ENCODE measurements at places on chromosomes 5 and 9.

- no peak for DNase-seq
Observed at GRCh38 chr9:107734256-107735013, 244.9 kb upstream of the KLF4 start.

DNA sequence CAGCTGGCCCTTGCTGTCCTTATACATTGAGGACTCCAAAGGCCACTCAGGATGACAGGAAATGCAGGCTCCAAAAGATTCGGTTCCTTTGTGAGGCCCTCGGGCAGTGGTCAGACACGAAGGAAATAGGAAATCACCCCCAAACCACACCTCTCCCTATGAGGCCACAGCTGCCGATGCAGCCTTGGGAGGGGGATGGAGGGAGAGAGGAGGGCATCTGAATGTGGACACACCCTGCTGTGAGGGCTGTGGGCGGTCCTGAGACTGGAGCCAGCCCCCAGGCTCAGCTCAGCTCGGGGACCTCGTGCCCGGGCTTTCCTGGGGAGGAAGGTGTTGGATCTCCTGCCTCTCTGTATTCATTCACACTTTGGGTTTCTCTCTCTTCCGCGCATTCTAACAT is 2.7 kb upstream of the CLPTM1L start:
- no peak for DNase-seq

DNA sequence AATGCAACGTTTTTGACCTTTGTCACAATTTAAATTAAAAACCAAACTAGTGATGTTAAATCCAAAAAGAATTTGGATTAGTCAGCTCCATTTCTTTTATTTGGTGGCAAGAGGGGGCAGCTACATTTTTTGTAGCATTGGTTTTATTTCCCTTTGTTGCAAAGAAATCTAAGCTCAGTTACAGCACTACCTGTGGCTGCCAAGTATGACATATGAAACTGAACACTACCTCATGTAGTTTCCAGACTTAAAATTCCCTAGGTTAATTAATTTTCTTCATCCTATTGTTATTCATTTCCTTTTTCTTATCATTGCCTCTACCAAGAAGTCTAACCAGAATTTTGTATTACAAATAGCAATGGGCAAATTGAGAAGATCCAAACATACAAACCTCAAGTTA is 393.5 kb downstream of the BRINP1 start:
- no peak for DNase-seq

- no peak for DNase-seq
Observed at GRCh38 chr9:98314381-98315066, 59.1 kb upstream of the TBC1D2 start.

GRCh38 chr9:15867988-15868387 is 315.1 kb downstream of the CCDC171 start:
- DNase-seq = no peak

- no peak for DNase-seq
Observed at GRCh38 chr5:60686157-60686556, 13.8 kb downstream of the DEPDC1B start.

GRCh38 chr9:118419676-118420075 is 715.5 kb downstream of the TLR4 start:
- DNase-seq = no peak

DNA sequence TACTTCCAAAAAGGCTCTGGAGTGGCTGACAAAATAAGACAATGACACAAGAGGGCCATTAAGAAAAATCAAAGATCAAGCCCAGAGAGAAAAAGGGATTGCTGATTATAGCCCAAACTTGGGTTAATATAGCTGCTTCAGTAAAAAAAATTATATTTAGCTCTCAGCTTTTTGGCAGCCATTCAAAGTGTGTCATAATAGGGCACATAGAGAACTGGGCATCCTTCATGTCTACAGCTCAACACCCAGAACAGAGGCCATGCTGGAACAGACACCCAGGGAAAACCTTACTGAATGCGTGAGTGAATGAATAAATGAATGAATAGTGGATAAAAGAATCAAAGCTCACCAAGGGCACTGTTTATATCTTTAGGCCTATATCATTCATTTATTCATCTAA is 110.1 kb downstream of the SLIT3 start:
- DNase-seq = no peak

GRCh38 chr9:8268881-8269280 is 469.3 kb upstream of the DMAC1 start:
- DNase-seq = no peak

DNA sequence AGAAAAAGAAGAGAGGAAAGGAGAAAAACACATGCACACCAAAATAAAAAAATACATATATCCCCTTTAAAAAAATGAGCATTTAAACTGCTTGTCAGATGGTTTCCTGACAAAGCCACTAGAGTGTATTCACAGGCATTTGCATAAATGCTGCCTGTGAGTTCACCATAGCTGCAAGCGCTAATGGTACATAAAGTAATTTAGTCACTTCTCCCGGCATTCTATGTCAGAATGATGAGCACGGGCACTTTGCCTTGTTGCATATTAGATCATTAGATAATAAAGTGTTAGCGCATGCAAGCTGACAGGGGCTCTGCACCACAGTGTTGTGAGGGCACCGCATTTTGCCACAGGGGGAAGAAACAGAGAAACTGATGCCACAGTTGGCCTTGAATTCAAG is 280.6 kb downstream of the EBF1 start:
- DNase-seq = peak; percentile 20

GRCh38 chr9:14960881-14961280 is 50.7 kb upstream of the FREM1 start:
- no peak for DNase-seq

- DNase-seq = no peak
Observed at GRCh38 chr9:82037126-82037525, 48.6 kb downstream of the SPATA31D1 start.

DNA sequence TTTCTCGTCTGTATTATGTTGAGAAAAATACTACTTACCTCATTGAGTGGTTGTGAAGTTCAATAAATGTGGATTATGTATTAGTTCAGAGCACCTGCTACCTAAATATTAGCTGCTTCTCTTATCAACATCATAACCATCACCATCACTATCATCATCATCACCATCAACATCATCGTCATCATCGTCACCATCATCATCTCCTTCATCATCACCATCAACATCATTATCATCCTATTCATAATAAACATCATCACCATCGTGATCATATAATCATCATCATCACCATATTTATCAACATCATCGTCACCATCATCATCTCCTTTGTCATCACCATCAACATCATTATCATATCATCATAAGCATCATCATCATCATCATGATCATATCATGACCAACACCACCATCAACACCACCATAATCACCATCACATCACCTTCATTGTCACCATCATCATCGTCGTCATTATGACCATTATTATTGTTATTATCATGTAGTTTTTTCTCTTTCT is 181.0 kb upstream of the ADCY2 start:
- no peak for DNase-seq

GRCh38 chr5:80516826-80517225 is 28.9 kb downstream of the FAM151B start:
- DNase-seq = no peak

GRCh38 chr5:77863181-77863580 is 87.0 kb upstream of the TBCA start:
- no peak for DNase-seq

DNA sequence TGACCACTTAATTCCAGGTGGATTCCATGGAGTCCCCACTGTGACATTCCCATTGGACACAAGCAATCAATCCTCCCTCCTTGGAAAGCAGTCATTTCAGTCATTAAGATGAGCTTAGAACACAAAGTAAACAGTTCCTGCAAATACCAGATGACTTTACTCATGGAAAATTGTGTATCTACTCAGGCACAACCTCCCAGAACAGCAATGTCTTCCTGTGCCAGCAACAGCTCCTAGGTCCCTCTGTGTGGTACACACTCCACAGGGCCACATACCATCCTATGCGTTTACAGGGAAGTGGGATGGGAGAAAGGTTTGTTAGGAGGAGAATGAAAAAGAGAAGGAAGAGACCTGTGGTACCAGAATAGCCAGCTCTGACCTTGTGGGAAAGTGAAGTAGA is 53.7 kb downstream of the MTMR12 start:
- DNase-seq = no peak

Measured in GM20000 (cell line).